ENCODE measurements at places on chromosomes 11 and 22.

- no peak for DNase-seq
Measured at GRCh38 chr22:45493286-45493771, 9.4 kb upstream of the FBLN1 start.

DNA sequence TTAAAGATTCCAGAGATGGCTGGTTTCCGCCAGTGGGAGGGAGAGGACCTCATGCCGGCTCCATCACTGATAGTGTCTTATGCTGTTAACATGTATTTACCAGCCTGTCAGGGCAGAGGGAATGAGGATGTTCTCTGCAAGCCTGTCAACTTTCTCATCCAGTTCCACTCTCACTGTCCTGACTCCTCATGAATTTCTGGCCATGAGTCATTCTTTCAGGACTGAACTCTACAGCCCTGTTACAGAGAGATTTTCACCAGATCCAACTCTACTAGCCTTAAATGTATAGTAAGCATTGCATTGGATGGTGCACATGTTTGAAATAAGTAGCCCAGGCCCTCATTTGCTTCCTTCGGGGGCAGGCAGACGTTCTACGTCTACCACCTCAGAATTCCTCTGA, 387.7 kb downstream of the TMEM135 start:
- DNase-seq, result peak; percentile 46

- no peak for DNase-seq
Measured at GRCh38 chr22:20960609-20961008, 6.4 kb upstream of the AIFM3 start.

GRCh38 chr11:32796425-32796824, 2.0 kb upstream of the CCDC73 start:
- DNase-seq, result no peak

GRCh38 chr11:68840661-68841653, 759 bp downstream of the CPT1A start:
- DNase-seq, result peak; percentile 70

Data from adipocyte (in vitro differentiated cells).